HT-29 (cell line): ENCODE measurements at places on chromosomes 2 and 18. TPM values are rescaled to one million over a fixed set of nuclear protein-coding genes. Genes with fewer than 3 reads are reported as not detected.

CCL20 gene
- total RNA-seq = 0.18 and 0.31 TPM in 2 replicates

KHK gene
- 4.1 and 4.2 TPM in 2 replicates for total RNA-seq

ANKRD30BL gene
- not detected in 2 replicates for total RNA-seq

DTNB gene
- total RNA-seq = 2.9 and 3.6 TPM in 2 replicates

CD226 gene
- not detected in 2 replicates for total RNA-seq

PARD6G gene
- total RNA-seq = 0.18 and 0.20 TPM in 2 replicates

IL37 gene
- total RNA-seq = not detected in 2 replicates

COL4A4 gene
- total RNA-seq = not detected in 2 replicates
